ENCODE measurements at places on chromosomes 3 and 15.
A peak's percentile ranks its signal among the peaks of the same experiment; 100 is the strongest.

DNA sequence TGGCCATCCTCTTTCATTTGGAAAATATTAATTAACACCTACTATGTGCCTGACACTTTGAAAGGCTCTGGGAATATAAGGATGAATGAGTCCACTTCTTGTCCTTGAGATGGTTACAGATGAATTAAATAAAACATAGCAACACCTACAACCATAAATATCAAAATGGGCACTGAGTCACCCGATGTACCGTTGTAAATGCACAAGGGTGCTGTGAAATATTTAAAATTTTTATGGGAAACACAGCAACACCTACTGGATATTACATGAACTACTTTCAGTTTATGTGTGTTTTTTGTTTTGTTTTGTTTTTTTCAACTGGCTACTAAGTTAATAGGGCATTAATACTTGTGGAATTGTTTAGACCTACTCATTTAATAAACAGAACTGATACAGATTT, 239.0 kb upstream of the NAALADL2 start:
- H3K36me3 ChIP-seq: no peaks in the 10 kb centered on the region
- H3K27me3 ChIP-seq: no peaks in the 10 kb centered on the region
- H3K4me3 ChIP-seq: no peak overlapping the region
- no peaks in the 10 kb centered on the region for H3K4me1 ChIP-seq
- no peak overlapping the region for H3K27ac ChIP-seq

GRCh38 chr15:85031086-85031943, 49.7 kb downstream of the PDE8A start:
- H3K27ac ChIP-seq: no peak overlapping the region
- H3K36me3 ChIP-seq: no peaks in the 10 kb centered on the region
- DNase-seq: no peak
- no peak overlapping the region for H3K4me3 ChIP-seq
- no peaks in the 10 kb centered on the region for H3K27me3 ChIP-seq

DNA sequence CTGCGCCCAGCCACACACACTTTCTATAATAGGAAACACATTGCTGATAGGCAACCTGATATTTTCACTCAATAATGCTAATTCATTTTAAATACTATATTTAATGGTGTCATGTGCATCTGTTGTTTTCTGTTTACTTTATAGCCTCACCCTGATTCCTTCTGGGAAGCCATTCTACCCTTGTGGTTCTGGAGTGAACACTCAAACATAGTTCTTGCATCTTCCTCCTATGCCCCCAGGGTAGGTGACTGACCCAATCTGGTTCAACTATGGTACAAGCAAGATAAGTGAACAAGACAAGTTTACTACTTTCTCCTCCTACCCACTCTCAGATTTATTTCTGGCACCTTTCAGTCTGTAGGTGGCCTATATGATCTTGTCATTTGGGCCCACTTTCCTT, 4.3 kb upstream of the SCG3 start:
- no peak overlapping the region for H3K4me3 ChIP-seq
- H3K27me3 ChIP-seq: no peaks in the 10 kb centered on the region
- H3K27ac ChIP-seq: no peak overlapping the region
- DNase-seq: no peak

GRCh38 chr15:92121047-92121446, 267.5 kb downstream of the SLCO3A1 start:
- DNase-seq: no peak
- no peaks in the 10 kb centered on the region for H3K4me1 ChIP-seq
- peaks cover 17% of the 10 kb centered on the region for H3K27me3 ChIP-seq
- no peak overlapping the region for H3K4me3 ChIP-seq

GRCh38 chr3:12947504-12948369, 106.4 kb upstream of the RPL32 start:
- no peaks in the 10 kb centered on the region for H3K27me3 ChIP-seq
- no peaks in the 10 kb centered on the region for H3K36me3 ChIP-seq
- no peak overlapping the region for H3K4me3 ChIP-seq
- DNase-seq: no peak

- H3K27ac ChIP-seq: no peak overlapping the region
- peak; percentile 23 for DNase-seq
- H3K4me1 ChIP-seq: peaks cover 10% of the 10 kb centered on the region
- H3K27me3 ChIP-seq: no peaks in the 10 kb centered on the region
- H3K36me3 ChIP-seq: peaks cover 38% of the 10 kb centered on the region
These were observed 125.9 kb downstream of the NECTIN3 start for GRCh38 chr3:111197485-111197884.

- DNase-seq: peak; percentile 66
- peaks cover 24% of the 10 kb centered on the region for H3K4me1 ChIP-seq
- no peak overlapping the region for H3K4me3 ChIP-seq
- H3K27ac ChIP-seq: peak overlapping the region; percentile 43
- H3K27me3 ChIP-seq: no peaks in the 10 kb centered on the region
These were observed 24.1 kb downstream of the PDIA5 start for GRCh38 chr3:123090728-123091531.

DNA sequence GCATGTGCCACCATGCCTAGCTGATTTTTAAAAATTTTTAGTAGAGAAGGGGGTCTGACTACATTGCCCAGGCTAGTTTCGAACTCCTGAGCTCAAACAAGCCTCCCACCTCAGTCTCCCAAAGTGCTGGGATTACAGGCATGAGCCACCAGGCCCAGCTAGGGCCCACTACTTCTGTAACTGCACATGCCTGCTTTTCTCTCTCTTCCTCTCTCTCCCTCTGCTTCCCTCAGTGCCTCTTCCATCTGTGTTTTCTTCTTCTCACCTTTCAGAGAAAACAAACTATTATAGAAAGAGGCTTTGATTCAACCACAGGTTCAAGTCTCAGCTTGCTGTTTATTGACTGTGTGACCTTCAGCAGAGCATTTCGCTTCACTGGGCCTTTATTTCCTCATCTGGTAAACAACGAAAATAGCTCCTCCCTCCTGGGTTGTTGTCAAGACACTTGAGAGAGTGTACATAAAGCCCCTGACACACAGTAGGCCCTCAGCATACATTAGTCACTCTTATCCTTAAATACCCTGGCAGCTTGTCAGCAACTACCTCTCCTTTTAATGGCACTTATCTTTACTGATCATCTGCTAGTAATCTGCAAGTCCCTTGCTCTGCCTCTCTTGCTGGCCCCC, 10.2 kb downstream of the TADA3 start:
- DNase-seq: no peak
- peaks cover 44% of the 10 kb centered on the region for H3K36me3 ChIP-seq
- H3K4me1 ChIP-seq: peaks cover 28% of the 10 kb centered on the region

GRCh38 chr3:113091417-113091816, 100.6 kb downstream of the GTPBP8 start:
- no peaks in the 10 kb centered on the region for H3K27me3 ChIP-seq
- H3K4me1 ChIP-seq: no peaks in the 10 kb centered on the region
- no peak overlapping the region for H3K27ac ChIP-seq
- no peaks in the 10 kb centered on the region for H3K36me3 ChIP-seq
- H3K4me3 ChIP-seq: no peak overlapping the region
- no peak for DNase-seq

DNA sequence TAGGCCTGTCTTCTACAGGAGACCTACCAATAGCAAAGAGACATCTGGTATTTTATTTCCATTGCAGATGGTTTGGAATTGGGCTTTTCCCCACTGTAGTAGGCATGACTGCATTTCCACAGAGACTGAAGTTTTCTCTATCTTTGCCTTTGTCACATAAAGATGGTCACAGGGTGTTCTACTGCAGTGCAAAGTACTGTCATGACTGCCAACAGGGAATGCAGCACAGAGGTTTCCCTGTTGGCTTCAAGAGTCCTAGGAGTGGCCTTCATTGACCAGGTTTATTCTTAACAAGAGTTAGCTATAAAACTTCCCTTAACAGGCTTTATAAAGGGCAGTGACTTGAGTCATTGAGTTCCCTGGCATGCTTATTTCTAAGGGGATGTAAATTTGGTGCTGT, 36.8 kb upstream of the TM4SF4 start:
- H3K27ac ChIP-seq: no peak overlapping the region
- DNase-seq: no peak
- no peaks in the 10 kb centered on the region for H3K27me3 ChIP-seq

DNA sequence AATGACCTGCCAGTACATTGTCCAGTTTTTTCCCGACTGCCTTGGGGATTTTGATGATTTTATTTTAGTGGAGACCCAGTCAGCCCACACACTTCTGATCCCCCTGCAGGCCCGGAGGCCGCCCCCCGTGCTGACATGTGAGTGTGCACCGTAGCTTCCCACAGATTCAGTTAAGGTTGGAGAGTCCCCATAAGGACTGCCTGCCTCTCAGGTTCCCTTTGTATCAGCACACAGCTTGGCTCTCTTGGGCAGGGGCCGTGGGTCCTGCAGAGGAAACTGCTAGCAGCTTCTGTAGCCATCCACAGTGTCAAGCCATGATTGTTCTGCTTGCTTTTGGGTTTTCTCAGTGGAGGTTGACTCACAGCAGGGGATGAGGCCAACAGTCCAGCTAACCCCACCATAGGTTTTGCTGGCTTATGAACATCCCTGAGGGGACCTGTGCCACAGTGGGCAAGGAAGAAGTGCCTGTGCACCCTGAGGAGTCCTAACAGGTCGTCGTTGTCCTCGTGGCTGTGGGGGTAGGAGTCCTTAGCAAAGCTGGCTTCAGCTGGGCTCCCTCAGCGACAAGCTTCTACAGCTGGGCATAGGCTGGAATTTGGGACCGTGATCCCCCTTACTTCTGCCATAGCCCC, 46.4 kb downstream of the DLEC1 start:
- no peaks in the 10 kb centered on the region for H3K36me3 ChIP-seq
- no peak overlapping the region for H3K4me3 ChIP-seq
- no peak for DNase-seq
- no peaks in the 10 kb centered on the region for H3K27me3 ChIP-seq
- no peaks in the 10 kb centered on the region for H3K4me1 ChIP-seq

DNA sequence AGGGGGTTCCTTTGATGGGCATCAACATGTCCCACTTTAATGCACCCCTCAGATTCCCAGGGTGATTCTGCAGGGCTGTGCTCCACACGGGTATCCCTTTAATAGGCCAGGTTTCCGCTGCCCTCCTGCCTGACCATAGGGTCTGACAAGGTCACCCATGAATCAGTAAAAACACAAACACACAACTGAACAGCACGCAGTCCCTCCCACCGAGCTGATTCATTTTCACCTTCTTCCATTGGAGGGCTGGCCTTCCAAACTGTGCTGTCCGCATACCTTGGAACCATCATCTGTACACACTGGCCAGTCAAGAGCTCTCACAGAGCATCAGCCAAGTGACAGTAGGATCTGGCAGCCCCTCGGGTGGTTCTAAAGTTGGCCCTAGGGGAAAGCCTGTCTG, 93.7 kb downstream of the FBLN2 start:
- no peak for DNase-seq
- H3K27me3 ChIP-seq: peaks cover 5% of the 10 kb centered on the region
- no peak overlapping the region for H3K27ac ChIP-seq
- no peak overlapping the region for H3K4me3 ChIP-seq

- peaks cover 58% of the 10 kb centered on the region for H3K36me3 ChIP-seq
- H3K27ac ChIP-seq: no peak overlapping the region
- no peaks in the 10 kb centered on the region for H3K27me3 ChIP-seq
- H3K4me1 ChIP-seq: no peaks in the 10 kb centered on the region
- H3K4me3 ChIP-seq: no peak overlapping the region
- no peak for DNase-seq
These were observed 35.7 kb downstream of the SACM1L start for GRCh38 chr3:45724911-45725310.

DNA sequence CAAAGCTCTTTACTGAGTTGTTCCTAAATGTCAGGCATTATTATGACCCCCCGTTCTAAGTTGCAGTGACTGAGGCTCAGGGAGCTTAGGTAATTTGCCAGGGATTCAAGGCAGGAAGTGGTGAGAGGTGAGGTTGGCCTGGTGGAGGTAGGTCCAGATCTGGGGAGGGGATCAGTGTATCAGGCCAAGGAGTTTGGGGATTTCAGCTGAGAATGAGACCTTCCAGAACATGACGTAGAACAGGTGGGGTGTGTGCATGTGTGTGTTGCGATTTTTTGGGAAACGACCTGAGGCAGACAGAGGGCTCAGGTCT, 41.1 kb upstream of the MRPS22 start:
- no peaks in the 10 kb centered on the region for H3K36me3 ChIP-seq
- no peak overlapping the region for H3K27ac ChIP-seq
- no peak overlapping the region for H3K4me3 ChIP-seq
- no peak for DNase-seq

DNA sequence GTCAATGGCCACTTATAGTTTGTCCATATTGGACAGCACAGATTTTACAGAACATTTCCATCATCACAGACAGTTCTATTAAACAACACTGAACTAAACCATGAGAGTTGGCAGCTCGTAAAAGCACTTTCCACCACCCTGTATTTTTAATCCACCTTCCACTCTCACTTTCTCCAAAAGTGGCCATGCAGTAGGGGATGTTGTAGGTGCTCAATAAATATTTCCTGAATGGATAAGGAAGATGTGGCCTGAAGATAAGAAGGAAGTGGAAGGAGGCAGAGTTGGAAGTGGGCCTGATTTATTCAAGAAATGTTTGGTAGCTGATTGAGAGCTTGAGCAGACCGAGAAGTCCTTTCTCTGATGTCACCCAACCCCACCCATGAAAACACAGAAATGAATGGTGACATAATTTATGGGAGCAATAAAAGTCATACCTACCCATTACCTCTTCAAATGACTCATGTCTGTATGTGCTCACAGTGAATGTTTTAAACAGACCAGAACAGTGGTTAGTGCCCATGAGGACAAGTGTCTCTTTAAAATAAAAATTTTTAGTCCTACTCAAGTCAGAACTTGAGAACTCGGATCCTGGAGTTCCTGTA, 39.6 kb upstream of the CTNNB1 start:
- H3K27me3 ChIP-seq: peaks cover 10% of the 10 kb centered on the region
- H3K4me1 ChIP-seq: no peaks in the 10 kb centered on the region
- no peak overlapping the region for H3K27ac ChIP-seq
- no peak overlapping the region for H3K4me3 ChIP-seq

DNA sequence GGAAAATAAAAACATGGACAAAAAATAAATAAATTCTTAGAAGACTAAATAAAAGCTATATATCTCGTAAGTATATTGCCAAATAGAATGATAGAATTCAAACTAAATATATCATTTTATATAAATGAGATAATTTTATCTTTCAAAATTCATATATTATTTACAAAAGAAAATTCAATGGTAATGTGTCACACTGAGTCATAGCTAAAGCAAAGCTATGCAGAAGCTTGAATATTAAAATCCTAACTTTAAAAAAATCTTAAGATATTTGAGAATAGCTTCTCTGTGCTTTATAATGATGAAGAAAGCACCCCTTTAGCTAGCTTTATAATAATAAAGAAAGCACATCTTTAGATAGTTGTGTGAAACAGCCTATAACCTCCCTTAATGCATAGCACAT, 1010.8 kb downstream of the OTOL1 start:
- DNase-seq: no peak
- no peaks in the 10 kb centered on the region for H3K36me3 ChIP-seq
- H3K4me1 ChIP-seq: no peaks in the 10 kb centered on the region
- no peak overlapping the region for H3K4me3 ChIP-seq
- no peak overlapping the region for H3K27ac ChIP-seq

GRCh38 chr15:81336568-81336967, 12.6 kb upstream of the STARD5 start:
- DNase-seq: peak; percentile 19
- no peak overlapping the region for H3K4me3 ChIP-seq
- no peaks in the 10 kb centered on the region for H3K4me1 ChIP-seq
- H3K36me3 ChIP-seq: no peaks in the 10 kb centered on the region

GRCh38 chr15:35533130-35534110, 12.5 kb downstream of the DPH6 start:
- peaks cover 7% of the 10 kb centered on the region for H3K36me3 ChIP-seq
- H3K4me1 ChIP-seq: no peaks in the 10 kb centered on the region
- no peak overlapping the region for H3K27ac ChIP-seq
